ENCODE measurements at places on chromosomes 12 and 14.
A peak's percentile ranks its signal among the peaks of the same experiment; 100 is the strongest.

DNA sequence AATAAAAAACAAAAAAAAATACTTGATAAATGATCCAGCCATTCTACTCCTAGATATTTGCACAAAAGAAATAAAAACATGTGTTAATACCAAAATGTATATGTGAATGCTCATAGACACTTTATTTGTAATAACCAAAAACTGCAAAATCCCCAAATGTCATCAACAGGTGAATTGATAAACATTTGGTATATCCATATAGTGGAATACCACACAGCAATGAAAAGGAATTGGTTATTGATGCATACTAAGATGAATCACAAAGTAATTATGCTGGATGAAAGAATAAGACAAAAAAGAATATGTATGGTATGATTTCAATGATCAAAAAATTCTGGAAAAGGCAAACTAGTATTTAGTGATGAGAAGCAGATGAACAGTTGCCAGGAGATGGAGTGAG, 124.7 kb upstream of the VASH1 start:
- DNase-seq = no peak

DNA sequence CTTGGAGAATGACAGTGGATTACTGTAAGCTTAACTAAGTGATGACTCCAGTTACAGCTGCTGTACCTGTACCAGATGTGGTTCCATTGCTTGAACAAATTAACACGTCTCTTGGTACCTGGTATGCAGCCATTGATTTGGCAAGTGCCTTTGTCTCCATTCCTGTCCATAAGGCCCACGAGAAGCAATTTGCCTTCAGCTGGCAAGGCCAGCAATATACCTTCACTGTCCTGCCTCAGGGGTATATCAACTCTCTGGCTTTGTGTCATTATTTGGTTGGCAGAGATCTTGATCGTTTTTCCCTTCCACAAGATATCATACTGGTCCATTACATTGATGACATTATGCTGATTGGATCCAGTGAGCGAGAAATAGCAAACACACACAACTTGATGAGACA, 29.4 kb upstream of the POP5 start:
- DNase-seq = no peak

DNA sequence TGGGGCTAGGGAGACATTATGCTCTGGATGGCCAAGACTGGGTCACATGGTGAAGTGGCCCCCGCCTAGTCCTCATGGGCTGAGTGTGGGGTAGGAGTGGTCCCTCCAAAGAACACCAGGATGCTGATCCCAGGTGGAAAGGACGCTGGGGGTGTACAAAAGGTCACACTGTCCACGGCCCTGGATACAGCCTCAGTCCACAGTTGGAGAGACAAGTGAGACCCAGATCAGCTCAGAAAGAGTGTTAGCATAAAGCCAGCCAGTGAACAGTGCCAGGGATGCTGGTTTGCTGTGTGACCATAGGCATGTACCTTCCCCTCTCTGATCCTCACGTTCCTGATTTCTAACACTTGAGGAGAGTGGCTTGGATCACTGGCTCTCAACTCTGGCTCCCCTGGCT, 13.4 kb upstream of the OAS2 start:
- DNase-seq = no peak

GRCh38 chr14:85535991-85536832, 6.3 kb downstream of the FLRT2 start:
- DNase-seq = no peak

DNA sequence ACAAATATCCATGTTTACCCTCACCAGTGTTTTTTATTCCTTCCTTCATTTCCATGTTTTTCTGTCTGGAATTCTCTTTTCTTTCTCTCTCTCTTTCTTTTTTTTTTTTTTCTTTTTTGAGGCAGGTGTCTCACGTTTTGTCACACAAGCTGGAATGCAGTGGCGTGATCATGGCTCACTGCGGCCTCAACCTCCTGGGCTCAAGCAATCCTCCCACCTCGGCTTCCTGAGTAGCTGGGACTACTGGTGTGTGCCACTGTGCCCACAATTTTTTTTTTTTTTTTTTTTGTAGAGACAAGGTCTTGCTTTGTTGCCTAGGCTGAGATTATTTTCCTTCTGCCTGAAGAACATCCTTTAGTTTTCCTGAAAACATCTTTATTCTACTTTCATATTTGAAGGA, 15.0 kb upstream of the AMIGO2 start:
- no peak for DNase-seq

- no peak for DNase-seq
These were observed 35.1 kb downstream of the MYL2 start for GRCh38 chr12:110885152-110885840.

- DNase-seq = peak; percentile 77
These were observed at the start of gene GIT2 for GRCh38 chr12:109995686-109996482. Gene GIT2, minus strand, starts transcription at chr12:109996368. Its CDS starts 144 bp downstream, at chr12:109996224.

GRCh38 chr14:31297701-31298344, 90.2 kb upstream of the HECTD1 start:
- no peak for DNase-seq

GRCh38 chr12:114030451-114030850, 64.3 kb upstream of the RBM19 start:
- no peak for DNase-seq

- no peak for DNase-seq
These were observed 83.9 kb downstream of the PAPOLA start for GRCh38 chr14:96586056-96586455.

All from NCI-H2081 treated with DMSO at 0.1 percent for 48 hours (cell line).